ENCODE measurements at places on chromosomes 16 and 17.

DNA sequence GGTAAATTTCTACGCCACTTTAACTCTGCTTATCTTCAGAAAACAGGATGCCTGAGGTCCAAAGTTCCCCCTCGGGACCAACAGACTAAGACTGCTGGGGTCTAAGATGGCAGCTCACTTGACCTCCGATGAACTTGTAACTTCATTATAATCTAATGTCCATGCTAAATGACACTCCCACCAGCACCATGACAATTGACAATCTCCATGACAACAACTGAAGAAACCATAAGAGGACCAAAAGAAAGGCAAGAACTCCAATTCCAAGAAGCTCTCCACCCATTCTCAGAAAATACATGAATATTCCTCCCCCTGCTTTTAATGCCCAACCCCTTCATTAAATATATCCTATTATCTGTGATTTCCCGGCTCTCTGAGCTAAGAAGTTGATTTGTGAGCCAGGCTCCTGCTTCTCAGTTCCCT lies 7.5 kb downstream of the CCL4 start:
- no peak for DNase-seq

GRCh38 chr16:12097523-12098428 lies 121.2 kb downstream of the SNX29 start:
- no peak for DNase-seq

GRCh38 chr17:53186001-53186400 lies 636.7 kb upstream of the KIF2B start:
- DNase-seq = no peak

DNA sequence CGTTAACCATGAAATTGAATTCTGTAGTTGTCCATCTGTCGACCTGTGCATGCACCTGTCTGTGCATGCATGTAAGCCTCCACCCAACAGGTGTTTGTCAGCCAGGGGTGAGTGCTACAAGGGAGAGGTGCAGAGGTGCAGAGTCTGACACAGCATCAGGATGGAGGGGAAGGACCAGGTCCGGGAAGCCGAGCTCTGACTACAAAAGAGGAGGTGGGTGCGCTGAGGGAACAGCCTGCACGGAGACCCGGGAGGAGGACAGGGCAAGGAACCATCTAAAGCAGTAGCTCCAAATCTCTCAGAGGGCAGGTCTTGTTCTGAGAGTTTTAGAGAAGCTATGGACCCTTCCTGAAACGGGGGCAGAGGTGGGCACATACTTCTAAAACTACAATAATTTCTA lies 54.1 kb downstream of the B9D1 start:
- no peak for DNase-seq

- no peak for DNase-seq
These were observed 15.4 kb downstream of the SPIRE2 start for GRCh38 chr16:89843409-89844350.

GRCh38 chr16:3467921-3468320 lies 24.4 kb downstream of the NAA60 start:
- DNase-seq = no peak

DNA sequence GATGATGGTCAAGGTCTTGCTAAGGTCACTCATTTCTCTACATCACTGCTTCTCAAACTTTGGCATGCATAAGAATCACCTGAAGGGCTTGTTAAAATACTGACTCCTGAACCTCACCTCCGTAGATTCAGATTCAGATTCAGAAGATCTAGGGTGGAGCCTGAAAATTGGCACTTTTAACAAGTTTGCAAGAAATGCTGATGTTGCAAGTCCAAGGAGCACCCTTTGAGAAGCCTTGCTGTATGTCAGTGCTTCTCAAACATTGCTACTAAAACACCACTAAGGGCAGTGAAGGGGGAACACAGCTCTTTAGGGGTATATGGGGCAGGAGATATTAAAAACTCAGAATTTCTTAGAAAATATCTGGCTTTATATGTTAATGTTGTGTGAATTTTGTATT lies 13.7 kb upstream of the MYH1 start:
- no peak for DNase-seq

DNA sequence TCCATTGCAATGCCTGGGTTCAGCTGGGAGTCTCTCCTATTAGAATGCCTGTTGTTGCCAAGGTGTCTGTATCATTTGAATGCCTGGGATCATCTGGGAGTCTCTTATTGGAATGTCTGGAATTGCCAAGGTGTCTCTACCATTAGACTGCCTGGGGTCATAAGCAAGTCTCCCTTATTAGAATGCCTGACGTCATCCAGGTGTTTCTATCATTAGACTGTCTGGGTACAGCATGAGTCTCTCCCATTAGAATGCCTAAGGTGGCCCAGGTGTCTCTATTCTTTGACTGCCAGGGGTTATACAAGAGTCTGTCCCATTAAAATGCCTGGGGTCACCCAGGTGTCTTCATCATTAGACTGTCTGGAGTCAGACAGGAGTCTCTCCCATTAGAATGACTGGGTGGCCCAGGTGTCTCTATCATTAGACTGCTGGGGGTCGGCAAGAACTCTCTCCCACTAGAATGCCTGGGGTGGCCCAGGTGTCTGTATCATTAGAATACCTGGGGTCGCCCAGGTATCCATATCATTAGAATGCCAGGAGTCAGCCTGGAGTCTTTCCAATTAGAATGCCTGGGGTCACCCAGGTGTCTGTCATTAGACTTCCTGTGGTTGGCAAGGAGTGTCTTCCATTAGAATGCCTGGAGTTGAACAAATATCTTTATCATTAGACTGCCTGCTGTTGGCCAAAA lies 2274.0 kb downstream of the TP53TG3F start:
- no peak for DNase-seq

GRCh38 chr17:2704031-2704889 lies 7.3 kb downstream of the CLUH start:
- DNase-seq = no peak

GRCh38 chr17:45342871-45343526 lies 26.2 kb upstream of the MAP3K14 start:
- no peak for DNase-seq

GRCh38 chr16:55495616-55496289 lies 13.1 kb upstream of the LPCAT2 start:
- DNase-seq = peak; percentile 94

- DNase-seq = no peak
These were observed 100.5 kb downstream of the XYLT1 start for GRCh38 chr16:17370223-17370707.

DNA sequence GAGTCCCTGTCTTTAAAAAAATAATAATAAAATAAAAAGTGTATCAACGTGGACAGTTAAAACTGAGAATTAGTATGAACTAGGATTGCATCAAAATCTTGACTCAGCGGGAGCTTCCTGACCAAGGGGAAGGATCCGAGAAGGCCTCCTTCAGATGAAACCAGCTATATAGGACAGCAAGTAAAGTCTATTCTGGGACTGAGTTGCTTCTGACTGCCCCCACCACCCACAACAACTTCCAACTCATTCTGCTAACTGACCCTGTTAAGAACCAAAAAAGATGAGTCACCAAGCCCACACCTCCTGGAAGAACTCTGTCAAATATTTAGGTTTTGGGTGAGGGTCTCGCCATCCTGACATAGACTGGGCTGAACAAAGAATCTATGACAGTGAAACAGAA lies 24.9 kb downstream of the MPP3 start:
- DNase-seq = no peak

DNA sequence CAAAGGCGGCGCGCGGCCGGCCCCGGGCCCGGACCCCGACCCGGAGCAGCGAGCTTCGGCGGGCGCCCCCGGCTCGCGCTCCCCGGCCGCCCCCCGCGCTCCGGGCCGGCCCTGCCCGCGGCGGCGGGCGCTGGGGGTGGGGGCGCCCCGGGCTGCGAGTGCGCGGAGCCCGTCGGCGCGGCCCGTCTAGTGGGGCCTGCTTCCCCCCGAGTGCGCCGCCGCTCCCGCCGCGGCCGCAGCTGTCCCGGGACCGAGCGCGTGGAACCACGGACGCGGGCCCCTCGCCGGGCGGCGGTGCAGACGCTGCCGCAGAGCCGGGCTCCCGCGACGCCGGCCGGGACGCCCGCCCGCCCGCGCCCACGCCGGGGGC lies 308 bp downstream of the ADCY9 start:
- DNase-seq = no peak

GRCh38 chr17:63821804-63822203 lies 5.4 kb upstream of the PSMC5 start:
- no peak for DNase-seq

DNA sequence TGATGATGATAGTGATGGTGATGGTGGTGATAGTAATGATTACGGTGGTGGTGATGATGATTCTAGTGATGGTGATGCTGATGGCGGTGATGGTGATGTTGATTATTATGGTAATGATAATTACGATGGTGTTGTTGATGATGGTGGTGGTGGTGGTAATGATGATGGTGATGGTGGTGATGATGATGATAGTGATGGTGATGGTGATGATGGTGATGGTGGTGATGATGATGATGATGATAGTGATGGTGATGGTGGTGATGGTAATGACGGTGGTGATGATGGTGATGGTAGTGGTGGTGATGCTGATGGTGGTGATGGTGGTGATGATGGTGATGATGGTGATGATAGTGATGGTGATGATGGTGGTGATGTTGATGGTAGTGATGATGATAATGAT lies 370.0 kb downstream of the CDH13 start:
- no peak for DNase-seq

DNA sequence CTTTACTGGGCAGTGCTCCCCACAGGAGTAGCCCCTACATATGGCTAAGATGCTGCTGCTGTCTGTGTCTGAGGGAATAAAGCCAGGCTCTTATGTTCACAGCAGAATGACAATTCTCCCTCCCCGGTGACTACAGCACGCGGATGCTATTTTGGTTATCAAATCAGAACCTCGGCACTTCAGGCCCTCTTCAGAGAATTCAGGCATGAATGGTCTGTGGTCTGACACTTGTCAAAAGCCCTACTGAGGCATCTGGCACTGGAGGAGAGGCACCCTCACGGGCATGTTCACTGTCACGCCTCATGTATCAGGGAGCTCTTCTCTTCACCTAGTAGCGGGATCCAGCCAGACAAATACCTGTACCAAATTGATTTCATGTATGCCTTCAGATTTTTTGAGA lies 30.4 kb downstream of the KIAA0513 start:
- DNase-seq = no peak

- DNase-seq = no peak
These were observed 34.4 kb downstream of the CMIP start for GRCh38 chr16:81478876-81479511.

GRCh38 chr17:74595037-74595750 lies 3.1 kb upstream of the CD300LD start:
- no peak for DNase-seq

DNA sequence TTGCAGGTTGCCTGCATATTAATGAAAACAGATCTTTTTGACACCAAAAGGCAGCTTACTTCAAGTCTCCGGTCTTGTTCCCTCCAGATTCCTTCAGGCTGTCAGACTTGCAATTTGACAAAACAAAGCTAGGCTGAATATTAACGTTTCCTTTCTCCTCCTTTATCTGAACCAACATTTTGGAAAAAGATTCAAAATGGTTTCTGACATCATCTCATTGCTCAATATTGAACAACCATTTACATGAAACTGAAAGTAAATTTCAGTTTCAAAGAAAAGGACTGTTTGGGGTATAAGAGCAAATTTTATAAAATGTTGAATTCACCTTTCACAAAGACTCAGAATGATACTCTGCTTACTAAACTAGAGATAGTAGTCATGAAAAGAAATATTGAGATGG lies 521.8 kb downstream of the KCNJ2 start:
- no peak for DNase-seq

- DNase-seq = no peak
These were observed 28.8 kb downstream of the ZCCHC14 start for GRCh38 chr16:87463722-87464690.

GRCh38 chr17:17713839-17714238 lies 32.6 kb downstream of the RAI1 start:
- DNase-seq = no peak

- DNase-seq = peak; percentile 95
These were observed 20.1 kb upstream of the KRT19 start for GRCh38 chr17:41547921-41548843.

DNA sequence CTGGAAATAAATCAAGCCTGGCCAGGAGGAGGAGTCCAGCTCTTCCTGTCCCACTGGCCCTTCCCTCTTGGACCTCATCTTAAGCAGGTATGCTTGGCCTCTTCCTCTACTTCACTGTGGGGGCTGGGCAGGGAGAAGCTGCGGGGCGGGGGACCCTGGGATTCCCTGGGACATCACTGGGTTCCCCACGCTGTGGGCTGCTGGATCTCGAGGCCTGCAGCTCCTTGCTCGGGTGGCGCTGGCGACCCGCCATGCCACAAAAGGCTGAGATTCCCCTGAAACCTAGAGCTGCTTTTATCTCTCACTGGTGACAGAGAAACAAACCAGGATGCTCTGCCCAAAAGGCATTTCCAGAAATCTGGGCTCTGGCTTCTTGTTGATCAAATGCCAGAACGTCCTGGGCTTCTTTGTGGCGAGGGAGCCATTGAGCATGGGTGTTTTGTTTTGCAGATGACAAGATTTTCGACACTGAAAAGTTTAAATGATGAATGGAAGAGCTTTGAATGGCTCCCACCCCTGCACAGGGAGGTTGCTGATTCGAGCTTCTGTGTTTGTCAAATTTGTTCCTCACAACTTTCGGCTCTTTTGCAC lies 8.6 kb upstream of the PGS1 start:
- DNase-seq = no peak

- no peak for DNase-seq
These were observed 2.3 kb downstream of the MYO15B start for GRCh38 chr17:75589919-75590303.

All from GM04504 (cell line).